Stimulated activated CD8-positive, alpha-beta memory T cell treated with anti-CD3 and anti-CD28 coated beads, Interleukin-2, amount 100 ng/mL, for 48 hours (primary cell): ENCODE measurements at places on chromosomes 6 and 20.
A peak's percentile ranks its signal among the peaks of the same experiment; 100 is the strongest.

- no peak for DNase-seq
Measured at GRCh38 chr6:23280437-23280836, 711.1 kb downstream of the HDGFL1 start.

GRCh38 chr20:24747881-24748595 is 201.0 kb upstream of the CST7 start:
- DNase-seq: no peak

- DNase-seq: no peak
Measured at GRCh38 chr6:16511040-16511660, 250.1 kb downstream of the ATXN1 start.

GRCh38 chr6:167973148-167973885 is 24.2 kb upstream of the KIF25 start:
- no peak for DNase-seq

GRCh38 chr6:14452567-14453527 is 335.3 kb downstream of the CD83 start:
- peak; percentile 40 for DNase-seq

DNA sequence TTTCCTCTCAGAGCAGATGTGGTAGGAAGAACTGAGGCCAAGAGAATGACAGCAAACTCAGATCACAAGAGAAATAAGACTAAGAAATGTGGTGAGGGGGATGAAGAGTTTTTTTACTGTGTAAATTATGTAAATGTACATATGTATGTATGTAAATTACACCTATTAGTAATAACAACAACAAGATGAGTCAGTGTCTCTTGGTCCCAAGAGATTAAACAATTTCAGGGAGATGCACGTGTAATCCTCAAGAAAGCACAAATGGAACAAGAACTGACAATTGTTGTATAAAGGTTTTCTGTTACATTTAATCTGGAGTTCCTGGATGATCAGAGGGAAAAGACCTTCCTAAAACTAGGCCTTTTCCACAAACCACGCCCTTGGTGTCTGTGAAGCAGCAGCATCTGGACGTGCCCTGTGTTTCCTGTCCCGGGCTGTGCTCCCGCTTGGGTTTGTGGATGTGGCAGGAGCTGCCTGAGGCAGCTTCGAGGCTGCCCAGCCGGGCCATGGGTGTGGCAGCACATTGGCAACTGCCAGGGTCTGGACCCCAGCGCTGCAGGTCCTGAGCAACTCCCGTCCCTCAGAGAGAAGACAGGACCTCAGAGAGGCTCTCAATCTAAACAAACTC is 994 bp downstream of the CLDN20 start:
- no peak for DNase-seq

DNA sequence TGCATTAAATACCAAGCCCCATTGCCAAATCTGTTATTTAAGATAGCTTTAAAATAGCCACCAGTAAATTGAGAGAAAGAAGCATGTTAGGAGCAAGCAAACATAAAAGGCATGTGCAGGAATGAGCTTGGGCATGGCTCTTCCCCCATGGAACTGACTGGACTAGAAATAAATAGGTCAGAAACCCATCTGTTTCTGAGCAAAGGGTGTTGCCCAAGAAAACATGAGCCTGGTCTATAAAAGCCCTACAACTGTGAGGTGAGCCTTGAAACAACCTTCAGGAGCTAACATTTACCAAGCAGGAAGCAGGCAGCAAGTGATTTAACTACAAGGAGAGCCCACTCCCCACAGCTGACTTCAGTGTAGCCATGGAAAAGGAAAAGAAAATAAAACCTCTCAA is 126.3 kb downstream of the C6orf118 start:
- no peak for DNase-seq

DNA sequence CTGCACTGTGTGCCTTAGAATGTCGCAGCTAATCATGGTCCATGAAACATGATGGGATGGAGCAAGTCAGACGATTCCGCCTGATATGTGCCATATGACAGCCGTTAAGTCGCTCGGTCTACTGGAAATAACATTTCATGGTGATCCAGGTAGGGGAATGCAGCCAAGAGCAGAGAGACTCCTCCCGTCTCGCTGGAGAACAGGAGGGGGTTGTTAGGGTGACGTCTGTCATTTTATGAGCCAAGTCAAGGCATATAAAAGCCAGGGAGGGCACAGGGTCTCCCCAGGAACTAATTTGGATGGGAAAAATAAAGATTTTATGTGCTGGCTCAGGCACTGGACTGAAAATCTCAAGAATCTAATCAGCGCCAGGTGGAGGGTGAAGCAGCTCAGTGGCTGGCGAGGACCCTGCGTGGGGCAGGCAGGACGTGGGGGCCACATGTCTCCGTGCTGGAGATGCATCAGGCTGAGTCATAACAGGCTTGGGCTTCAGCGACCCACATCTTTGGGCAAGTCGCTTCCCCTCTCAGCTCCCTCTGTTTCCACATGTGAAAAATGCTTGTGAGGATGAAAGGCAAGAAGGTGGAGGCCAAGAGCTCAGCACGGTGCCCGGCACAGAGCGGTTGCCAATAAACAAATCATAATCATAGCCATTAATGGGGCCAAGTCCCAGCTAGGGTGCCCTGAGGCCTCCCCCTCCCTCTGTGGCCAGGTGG is 234.6 kb downstream of the ANKRD60 start:
- no peak for DNase-seq

DNA sequence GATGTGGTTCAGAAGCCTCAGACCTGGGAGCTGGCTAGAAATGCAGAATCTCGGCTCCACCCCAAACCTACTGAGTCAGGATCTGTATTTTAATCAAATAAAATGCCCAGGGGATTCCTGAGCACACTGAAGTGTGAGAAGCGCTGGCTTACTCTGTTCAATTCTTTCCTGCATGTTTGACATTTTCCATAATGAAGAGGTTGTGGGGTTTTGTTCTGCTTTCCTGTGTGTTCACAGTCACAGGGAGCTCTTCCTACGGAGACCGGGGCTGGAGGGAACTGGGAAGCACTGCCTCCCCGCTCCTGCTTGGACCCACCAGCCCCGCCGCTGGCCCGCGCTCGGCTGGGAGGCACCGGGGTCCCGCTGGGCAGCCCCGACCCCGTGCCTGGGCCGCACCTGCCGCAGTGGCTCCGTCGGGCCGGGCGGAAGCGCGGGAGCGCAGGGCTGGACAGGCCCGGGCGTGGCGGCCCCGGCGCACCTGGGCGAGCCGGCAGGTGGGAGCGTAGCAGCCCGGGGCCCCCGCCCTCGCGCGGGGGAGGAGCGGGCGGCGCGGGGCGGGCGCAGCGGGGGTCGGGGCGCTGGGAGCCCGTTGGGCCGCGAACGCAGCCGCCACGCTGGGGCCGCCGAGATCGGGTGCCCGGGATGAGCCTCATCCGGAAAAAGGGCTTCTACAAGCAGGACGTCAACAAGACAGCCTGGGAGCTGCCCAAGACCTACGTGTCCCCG is at the start of gene MAPK13:
MAPK13 (plus strand) TSS at position 573 of the 726 bp plus-strand sequence; CDS start at position 643, 70 bp downstream.
- no peak for DNase-seq

GRCh38 chr6:49541210-49541724 is 9.2 kb upstream of the C6orf141 start:
- no peak for DNase-seq

DNA sequence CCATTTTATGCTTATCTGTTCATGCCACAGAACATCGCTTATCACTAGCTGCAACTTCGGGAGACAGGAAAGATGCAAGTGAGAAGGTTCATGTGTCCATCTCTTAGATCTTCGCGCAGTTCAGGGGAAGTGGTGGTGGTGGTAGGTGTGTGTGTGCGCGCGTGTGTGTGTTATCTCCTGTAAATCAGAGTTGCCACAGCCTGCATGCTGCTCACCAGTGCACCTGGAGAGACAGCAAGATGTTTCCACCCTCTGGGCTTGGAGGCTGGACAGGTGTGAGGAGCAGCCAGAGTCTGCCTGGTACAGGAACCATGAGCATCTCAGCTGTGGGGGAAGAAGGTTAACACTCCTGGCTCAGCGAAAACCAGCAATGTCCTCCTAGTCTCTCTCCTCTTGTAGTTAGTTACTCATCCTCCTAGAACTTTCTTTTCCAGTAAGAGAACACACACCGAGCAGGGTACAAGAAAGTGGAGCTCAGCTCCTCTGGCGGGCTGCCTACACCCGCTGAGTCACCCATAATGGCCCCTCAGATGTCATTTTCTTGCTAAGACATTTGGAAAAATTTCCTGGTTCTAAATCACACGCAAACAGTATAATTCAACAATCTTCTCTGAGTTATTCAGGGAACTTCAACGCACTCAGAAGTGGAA is 5.1 kb upstream of the TUBB1 start:
- no peak for DNase-seq

DNA sequence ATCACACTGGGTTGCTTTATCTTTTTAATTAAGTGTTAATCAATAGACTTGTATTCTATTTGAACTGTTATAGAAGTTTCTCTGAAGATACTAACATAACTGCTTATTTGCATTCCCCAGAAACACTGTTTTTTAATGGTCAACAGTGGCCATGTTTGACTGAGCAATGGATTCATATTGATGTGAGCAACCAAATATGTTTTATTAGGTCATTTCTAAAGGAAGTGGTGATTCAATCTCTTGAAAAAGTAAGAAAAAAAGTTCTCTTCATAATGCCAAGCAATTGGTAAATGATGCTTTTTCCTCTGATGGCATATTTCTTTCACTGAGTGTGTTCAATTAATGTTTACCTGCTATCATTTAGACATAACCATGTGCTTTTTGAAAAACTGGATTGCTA is 593.0 kb upstream of the CITED2 start:
- DNase-seq: no peak

DNA sequence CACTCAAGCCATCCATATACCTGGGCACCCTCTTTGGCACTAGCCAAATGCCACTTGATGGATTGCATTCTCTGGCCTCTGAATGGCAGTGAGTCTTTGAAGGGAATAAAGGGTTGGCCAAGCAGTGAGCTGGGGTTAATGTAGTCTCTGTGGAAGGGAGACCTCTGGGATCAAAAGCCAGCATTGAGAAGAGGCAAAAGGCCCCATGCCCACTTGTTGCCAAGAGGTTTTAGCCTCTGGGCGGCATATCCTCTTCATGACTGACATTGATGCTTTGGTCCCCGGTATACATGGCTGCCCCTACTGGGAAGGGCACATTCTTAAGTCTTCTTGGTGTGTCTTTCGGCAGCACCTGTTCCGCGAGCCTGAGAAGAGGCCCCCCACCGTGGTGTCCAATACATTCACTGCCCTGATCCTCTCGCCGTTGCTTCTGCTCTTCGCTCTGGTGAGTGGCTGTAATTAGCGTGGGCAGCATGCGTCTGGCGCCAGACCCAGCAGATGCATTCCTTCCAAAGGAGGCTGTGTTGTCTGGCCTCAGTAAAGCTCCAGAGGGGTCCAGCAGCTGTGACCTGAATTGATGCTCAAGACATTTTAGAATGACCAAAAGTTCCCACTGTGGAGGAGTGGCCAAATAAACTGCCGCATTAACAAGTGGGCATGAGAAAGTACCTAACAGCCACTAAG is 29.5 kb downstream of the GHRH start:
- DNase-seq: no peak

DNA sequence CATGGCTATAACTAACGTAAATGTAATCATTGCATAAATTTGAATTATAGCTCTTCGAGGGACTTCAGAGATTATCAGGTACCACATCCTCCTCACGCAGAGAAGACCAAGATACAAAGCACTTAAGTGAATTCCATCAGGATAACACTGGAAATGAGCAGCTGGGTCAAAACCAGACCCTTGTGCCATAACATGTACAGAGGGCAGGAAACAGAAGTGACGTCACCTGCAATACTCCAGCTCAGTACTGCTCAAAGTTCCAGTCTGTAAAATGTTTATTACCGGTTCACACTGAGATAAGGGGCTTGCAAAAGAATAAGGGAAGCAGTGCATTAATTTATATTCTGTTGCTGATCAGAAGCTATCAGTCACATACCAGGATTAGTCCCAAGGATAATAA is 45.8 kb downstream of the RGS17 start:
- DNase-seq: no peak

- DNase-seq: no peak
Measured at GRCh38 chr6:116266803-116267202, 12.9 kb downstream of the TSPYL1 start.

DNA sequence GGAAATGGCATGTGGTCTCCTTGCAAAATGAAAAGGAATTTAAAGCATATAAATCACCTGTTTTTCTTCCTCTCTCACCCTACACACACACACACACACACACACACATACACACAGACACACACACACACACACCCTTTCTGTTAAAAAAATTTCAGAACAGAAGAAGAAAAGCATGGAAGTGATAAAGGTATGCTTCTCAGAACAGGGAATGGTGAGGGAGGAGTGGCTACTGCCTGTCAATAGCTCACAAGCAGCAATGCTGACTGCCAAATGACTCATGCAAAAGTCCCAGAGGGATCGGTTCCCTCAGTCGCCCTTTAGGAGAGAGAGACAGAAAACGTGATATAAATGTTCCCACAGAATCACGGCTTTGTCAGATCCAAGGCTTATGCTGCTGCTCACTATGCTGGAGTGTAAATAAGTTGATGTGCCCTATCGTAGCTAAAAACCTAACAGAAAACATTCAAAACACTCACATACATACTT is 102.6 kb downstream of the IBTK start:
- no peak for DNase-seq

- DNase-seq: no peak
Measured at GRCh38 chr6:28442586-28442985, 705 bp downstream of the ZSCAN23 start.

- DNase-seq: no peak
Measured at GRCh38 chr20:18609741-18610140, 21.9 kb downstream of the DTD1 start.

DNA sequence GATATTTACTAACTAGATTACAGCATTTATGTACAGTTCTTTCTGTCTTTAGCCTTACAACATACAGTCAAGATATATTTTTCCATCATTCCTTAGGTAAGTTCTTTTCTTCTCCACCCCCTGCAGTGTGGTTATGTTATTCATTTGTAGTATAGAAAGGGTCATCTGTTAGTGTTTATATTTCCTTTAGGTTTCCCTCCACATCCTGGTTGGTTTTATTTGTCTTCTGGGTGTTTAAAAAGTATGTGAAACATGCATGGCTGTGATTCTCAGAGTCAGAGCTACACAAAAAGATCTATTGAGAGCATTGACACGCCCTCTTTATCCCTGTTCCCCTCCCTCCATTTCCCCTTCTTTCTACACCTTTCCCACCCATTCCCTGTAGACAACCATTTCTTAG is 20.1 kb downstream of the DHX35 start:
- no peak for DNase-seq

DNA sequence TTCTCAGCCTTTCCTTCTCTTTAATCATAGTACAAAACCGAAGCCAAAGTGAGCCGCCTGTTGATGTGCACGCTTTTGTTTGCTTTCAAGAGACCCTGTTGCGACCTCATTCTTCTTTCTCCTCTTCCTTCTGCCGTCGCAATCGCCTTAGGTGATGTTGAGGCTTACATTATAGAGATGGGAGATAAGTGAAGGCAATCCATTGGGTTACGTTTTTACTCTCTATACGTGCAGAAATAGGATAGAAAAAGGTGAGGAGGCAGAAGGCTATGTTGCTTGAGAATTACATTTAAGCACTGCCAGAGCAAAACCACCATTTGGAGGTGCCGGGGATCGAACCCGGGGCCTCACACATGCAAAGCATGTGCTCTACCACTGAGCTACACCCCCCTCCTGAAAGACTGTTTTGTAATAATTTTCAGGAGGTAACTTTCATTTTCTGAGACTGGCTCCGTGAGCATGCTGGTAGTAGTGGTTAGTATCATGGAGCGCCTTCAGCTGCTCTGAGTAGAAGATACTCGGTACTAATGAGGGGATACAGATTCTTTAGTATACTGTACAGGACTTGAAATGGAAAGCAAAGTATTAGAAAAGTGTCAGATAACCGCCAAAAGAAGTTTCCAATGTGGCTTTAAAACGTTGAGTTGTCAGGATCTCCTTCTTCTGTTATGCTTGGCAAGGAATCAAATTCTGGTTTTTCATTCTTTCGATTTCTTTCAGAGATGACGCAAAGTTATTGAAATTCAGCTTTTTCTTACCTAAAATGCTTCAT is 165.6 kb downstream of the TRIM27 start:
- no peak for DNase-seq
